ENCODE measurements at places on chromosomes 3 and 15. TPM values are rescaled to one million over a fixed set of nuclear protein-coding genes. Genes with fewer than 3 reads are reported as not detected.

FAH gene
- polyA plus RNA-seq: 53.3 TPM

ALDH1A2 gene
- 49.3 TPM for polyA plus RNA-seq

BNIP2 gene
- 84.2 TPM for polyA plus RNA-seq

DNA sequence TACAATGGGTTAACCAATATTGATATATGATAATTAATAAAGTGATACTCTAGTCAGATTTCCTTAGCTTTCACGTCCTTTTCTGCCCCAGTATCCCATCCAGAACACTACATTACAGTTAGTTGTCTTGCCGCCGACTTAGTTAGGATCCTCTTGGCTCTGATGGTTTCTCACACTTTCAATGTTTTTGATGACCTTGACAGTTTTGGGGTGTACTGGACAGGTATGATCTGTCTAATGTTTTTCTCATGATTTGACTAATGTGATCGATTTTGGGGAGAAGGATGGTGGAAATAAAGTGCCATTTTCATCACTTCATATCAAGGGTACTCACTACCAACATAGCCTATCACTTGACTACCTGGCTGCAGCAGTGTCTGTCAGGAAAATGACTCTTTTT is 245.0 kb upstream of the TMC3 start:
- no peak for DNase-seq

- DNase-seq: peak; percentile 52
Measured at GRCh38 chr3:174441588-174442301, 417.4 kb upstream of the NAALADL2 start.
